Spinal cord (tissue), 10 donors: ENCODE measurements at places on chromosomes 1 and 21. TPM values are rescaled to one million over a fixed set of nuclear protein-coding genes. Genes with fewer than 3 reads are reported as not detected.
A peak's percentile ranks its signal among the peaks of the same experiment; 100 is the strongest.

GRCh38 chr21:38806942-38807284, 1.2 kb downstream of the ETS2 start:
- H3K4me1 ChIP-seq, result peaks cover 17% of the 10 kb centered on the region
- peak; percentile 15 for DNase-seq
- H3K27ac ChIP-seq, result peak overlapping the region; percentile 50
- H3K27me3 ChIP-seq, result no peaks in the 10 kb centered on the region
- H3K36me3 ChIP-seq, result no peaks in the 10 kb centered on the region

- no peak overlapping the region for H3K4me3 ChIP-seq
- no peaks in the 10 kb centered on the region for H3K27me3 ChIP-seq
- no peaks in the 10 kb centered on the region for H3K36me3 ChIP-seq
Observed at GRCh38 chr1:160375788-160376524, 9.1 kb downstream of the NHLH1 start.

GRCh38 chr1:81805537-81806431, 5.0 kb downstream of the ADGRL2 start:
- H3K36me3 ChIP-seq, result no peaks in the 10 kb centered on the region
- DNase-seq, result no peak
- peaks cover 20% of the 10 kb centered on the region for H3K27me3 ChIP-seq

- H3K27me3 ChIP-seq, result no peaks in the 10 kb centered on the region
- peaks cover 16% of the 10 kb centered on the region for H3K36me3 ChIP-seq
- no peak overlapping the region for H3K4me3 ChIP-seq
- DNase-seq, result no peak
- no peak overlapping the region for H3K27ac ChIP-seq
Observed at GRCh38 chr1:223228201-223228600, 85.2 kb upstream of the TLR5 start.

GRCh38 chr21:34372321-34372720, 3.0 kb upstream of the SMIM11 start:
- H3K27me3 ChIP-seq, result no peaks in the 10 kb centered on the region
- no peak for DNase-seq
- H3K4me1 ChIP-seq, result no peaks in the 10 kb centered on the region
- H3K36me3 ChIP-seq, result no peaks in the 10 kb centered on the region
- H3K4me3 ChIP-seq, result no peak overlapping the region

DNA sequence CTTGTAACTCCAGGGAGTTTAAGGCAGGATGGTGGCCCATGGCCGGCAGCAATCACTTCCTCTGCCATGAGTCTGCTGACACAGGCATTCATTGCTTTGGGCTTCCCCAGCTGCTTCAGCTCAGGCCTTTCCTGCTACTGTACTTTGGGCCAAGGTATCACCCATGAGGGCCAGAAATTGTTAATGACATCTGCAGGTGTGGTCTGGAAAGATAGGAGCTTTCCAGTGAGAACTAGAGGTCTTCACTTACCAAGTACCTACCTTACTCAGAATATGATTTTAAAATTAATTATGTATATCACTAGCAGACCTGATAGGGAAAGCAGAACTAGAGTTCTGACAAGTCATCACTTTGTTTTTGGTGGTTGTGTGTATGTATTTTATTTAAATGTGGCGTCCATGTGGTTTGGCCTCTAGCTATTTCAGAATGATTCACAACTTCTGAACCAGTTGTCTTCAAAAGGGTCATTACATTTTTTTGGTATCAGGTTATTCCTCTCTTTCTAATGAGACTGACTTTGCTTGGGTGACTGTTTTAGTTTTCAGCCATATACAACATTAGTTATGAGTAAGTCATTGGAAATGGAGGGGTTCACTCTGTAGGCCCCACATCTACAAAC, 2.7 kb downstream of the RGL1 start:
- no peaks in the 10 kb centered on the region for H3K27me3 ChIP-seq
- no peak for DNase-seq
- H3K36me3 ChIP-seq, result no peaks in the 10 kb centered on the region
- H3K4me1 ChIP-seq, result peaks cover 7% of the 10 kb centered on the region

- no peak for DNase-seq
- no peaks in the 10 kb centered on the region for H3K36me3 ChIP-seq
- no peaks in the 10 kb centered on the region for H3K4me1 ChIP-seq
- no peak overlapping the region for H3K27ac ChIP-seq
- H3K27me3 ChIP-seq, result no peaks in the 10 kb centered on the region
Observed at GRCh38 chr1:170520601-170521000, 11.4 kb upstream of the GORAB start.

GRCh38 chr1:204396015-204396583, 15.5 kb downstream of the PPP1R15B start:
- DNase-seq, result no peak
- H3K4me1 ChIP-seq, result peaks cover 3% of the 10 kb centered on the region
- peaks cover 17% of the 10 kb centered on the region for H3K36me3 ChIP-seq

- peak overlapping the region; percentile 9 for H3K4me3 ChIP-seq
- H3K4me1 ChIP-seq, result peaks cover 66% of the 10 kb centered on the region
- H3K36me3 ChIP-seq, result peaks cover 7% of the 10 kb centered on the region
- peaks cover 11% of the 10 kb centered on the region for H3K27me3 ChIP-seq
- no peak overlapping the region for H3K27ac ChIP-seq
Observed at GRCh38 chr1:41363591-41364320, 2.5 kb downstream of the FOXO6 start.

DNA sequence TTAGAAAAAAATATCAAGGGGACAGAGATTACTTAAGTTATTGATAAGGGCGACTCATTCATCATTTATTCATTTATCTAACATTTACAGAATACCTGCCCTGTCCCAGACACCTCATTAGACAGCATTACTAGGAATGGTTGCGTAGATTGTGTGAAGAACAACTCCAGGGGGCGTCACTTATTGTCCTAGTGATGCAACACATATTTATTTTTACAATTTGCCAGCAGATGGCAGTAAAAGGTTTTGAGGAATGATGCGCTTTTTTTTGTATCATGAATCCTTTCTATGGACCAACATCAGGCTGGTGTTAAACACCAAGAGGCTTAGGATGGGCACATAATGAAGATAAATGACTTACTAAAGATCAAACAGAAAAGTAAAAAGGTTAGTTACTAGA, 5.5 kb downstream of the NCAM2 start:
- no peak overlapping the region for H3K27ac ChIP-seq
- DNase-seq, result no peak
- H3K4me1 ChIP-seq, result no peaks in the 10 kb centered on the region
- H3K27me3 ChIP-seq, result no peaks in the 10 kb centered on the region
- H3K4me3 ChIP-seq, result no peak overlapping the region

The CLCNKB gene
- 0.40 TPM for total RNA-seq

The AMY1C gene
- not detected for total RNA-seq

The TRIM46 gene
- total RNA-seq, result 6.8 TPM

The ZNF695 gene
- total RNA-seq, result 3.8 TPM

The SPRR1B gene
- not detected for total RNA-seq

The QSOX1 gene
- 25.0 TPM for total RNA-seq

The FTCD gene
- total RNA-seq, result 1.4 TPM

The MATN1 gene
- total RNA-seq, result 0.50 TPM

The C1orf226 gene
- total RNA-seq, result 1.4 TPM

The VWA5B1 gene
- 2.2 TPM for total RNA-seq

The FMO3 gene
- total RNA-seq, result 1.8 TPM
